ENCODE measurements at places on chromosomes 7 and 10. TPM values are rescaled to one million over a fixed set of nuclear protein-coding genes. Genes with fewer than 3 reads are reported as not detected.

- no peak for DNase-seq
Observed at GRCh38 chr7:50306494-50307367, 2.2 kb downstream of the IKZF1 start.

DNA sequence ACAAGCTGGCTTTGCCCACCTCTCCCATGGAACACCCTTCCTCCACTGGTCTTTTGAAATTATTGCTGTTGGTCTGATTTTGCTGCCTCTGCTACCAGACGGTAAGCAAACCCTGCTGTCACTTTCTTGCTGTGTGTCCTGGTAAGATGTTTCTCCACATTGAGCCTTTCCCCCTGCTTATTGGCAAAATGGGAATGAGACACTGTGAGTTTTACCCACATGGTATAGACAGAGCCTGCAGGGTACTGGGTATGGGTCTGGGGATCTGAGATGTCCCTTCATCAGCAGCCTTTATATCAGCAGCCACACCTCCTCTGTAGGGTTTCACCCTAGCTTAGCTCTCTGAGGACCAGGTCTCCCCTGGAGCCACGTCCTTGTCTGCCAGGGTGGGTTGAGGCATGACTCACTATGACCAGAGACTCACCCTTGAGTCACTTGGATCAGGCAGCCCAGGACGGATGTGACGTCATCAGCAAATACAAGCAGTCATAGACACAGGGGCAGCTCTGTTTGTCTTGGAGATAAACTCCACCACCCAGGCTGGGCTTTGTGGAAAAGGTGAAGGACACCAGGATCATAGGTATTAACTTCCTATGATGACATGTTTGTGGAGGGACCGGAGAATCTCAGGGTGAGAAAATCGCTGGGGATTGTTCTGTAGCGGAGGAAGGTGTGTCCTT is 17.9 kb upstream of the BAIAP2L1 start:
- DNase-seq, result no peak

DNA sequence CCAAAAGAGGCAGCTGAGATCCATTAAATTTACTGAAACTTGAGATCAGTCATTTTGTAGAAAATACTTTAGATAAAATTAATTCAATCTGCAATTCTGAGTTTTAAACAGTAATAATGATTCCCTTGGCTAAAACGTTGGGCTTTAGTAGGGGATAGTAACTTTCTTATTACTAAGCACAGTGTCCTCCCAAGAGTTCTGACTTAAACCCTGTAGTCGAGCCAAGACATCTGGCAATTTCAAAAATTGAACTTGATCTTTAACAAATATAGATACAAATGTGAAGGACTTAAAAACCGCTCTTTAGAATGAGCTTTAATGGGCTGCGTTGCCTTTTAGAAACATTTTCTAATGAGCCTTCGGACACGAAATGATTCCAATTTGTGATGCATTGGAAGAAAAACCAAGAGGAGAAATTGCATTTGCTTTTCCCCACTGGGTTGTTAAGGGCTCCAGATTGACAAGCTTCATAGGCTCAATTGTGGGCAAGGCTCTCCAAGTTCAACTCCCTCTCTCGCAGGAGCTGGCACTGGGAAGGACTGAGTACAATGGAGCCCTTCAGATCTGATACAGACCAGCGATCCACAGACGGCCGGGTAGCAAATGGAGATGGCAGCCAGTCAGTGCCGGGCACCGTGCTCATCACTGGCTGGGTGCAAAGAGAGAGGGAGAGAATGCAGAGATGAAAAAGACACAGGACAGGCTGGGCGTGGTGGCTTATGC is 921.3 kb upstream of the AUTS2 start:
- DNase-seq, result no peak

DNA sequence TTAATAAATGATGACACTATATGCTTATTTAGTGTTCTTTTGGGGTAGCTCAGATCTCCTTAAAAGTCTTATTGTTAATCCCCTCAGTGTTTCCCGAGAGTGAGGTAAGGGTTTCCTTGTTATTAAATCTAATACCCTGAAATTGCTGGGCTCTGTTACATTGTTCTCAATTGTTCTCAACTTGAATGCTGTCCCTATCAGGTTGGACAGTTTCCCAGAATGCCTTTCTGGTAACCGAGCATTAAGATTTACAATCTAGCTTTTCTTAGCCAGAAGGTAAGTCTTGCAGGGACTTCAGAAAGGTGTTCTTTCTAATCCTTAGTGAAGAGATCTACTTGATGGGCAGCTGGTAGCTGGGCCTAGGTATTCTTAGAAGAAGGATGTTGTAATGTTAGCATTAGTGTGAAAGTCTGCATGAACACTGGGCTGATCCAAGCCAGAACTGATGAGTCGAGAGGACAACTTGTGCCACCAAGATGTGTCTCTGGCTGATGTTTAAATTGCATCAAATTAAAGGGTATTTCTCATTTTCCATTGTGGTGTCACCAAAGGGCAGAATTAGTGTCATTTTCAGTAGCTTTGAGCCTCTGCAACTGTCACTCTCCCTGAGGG is 89.9 kb downstream of the SND1 start:
- no peak for DNase-seq

GRCh38 chr10:86361156-86362128 is 5.2 kb downstream of the GRID1 start:
- peak; percentile 14 for DNase-seq

GRCh38 chr10:97729014-97729413 is 7.9 kb upstream of the ZFYVE27 start:
- DNase-seq, result no peak

GRCh38 chr10:16814012-16814411 is 3.2 kb downstream of the RSU1 start:
- DNase-seq, result no peak

DNA sequence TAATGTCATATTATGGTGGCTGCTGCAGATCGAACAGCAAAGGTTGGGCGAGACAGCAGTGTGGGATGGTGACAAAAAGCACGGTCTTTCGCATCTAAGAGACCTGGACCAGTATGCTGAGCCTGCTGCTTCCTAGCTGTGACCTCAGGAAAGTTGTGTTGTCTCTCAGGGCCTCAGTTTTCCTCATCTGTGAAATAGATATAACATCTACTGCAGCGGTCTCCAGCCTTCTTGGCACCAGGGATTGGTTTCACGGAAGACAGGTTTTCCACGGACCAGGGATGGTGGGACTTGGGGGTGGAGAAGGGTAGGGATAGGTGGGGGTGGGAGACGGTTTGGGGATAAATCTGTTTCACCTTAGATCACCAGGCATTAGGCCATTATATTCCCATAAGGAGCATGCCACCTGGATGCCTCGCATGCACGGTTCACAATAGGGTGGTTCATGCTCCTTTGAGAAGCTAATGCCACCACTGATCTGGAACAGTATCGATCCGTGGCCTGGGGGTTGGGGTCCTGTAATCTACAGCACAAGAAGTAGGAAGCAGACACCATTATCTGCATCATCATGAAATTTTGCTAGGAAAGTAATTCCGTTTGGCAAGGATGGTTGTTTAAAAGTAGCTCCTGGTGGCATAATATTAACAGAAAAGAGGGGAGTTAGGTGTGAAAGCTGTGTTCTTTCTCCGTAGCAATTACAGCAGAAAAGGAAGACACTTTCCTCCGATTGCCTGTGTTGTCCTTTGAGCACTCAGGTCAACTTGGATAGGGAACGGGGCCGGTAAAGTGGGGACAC is 10.8 kb downstream of the KLF6 start:
- no peak for DNase-seq

DNA sequence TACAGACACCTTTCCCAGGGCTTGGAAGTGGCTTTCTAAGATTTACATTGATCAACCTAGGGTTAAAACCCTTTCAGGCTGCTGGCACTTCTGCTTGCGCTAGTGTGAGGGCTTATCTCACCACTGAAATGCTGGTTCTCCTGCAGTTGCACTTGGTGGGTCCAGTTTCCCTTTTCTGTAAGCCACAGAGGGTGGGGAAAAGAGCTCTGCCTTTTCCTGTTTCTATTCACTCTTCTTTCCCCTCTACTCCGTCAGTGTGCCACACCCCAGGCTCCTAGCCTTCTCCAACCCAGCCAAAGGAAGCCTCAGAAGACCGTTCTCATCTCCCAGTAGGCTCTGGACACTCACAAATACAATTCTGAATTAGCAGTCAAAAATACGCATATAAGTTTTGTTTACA is 19.0 kb upstream of the CAPZA2 start:
- DNase-seq, result no peak

DNA sequence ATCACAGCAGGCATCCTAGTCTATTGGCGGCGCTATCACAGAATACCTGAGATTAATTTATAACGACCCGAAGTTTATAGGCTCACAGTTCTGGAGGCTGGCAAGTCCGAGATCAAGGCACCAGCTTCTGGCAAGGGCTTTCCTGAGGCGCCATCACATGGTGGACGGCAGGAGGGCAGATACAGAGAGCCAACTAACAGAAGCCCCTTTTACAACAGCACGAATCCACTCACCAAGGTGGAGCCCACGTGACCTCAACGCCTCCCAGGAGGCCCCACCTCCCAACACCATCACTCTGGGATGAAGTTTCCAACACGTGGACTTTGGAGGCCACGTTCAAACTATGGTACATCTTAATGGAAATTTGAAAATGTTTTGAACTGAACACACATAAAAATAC is 255.3 kb downstream of the ELFN1 start:
- no peak for DNase-seq

GRCh38 chr10:48197236-48197899 is 77.1 kb downstream of the FRMPD2 start:
- no peak for DNase-seq

DNA sequence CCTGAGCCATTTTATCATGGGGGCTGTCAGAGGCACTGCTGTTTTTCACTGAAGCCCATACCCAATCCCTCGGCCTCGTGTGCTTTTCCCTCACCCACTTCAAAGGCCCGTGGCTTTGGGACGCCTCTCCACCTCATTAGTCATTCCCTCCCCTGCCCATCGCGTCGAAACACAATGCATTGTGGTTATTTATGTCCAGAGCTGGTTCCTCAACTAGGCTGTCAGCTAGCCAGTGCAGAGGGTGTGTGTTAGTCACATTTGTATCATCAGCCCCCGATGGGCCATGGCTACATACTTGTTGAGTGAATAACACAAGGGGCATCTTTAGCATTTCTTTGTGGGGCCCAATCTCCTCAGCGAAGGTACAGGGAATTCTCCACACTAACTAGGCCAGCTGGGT is 3.8 kb upstream of the CRCP start:
- DNase-seq, result no peak

- DNase-seq, result no peak
Observed at GRCh38 chr7:150992833-150993302, 2.1 kb downstream of the NOS3 start.

DNA sequence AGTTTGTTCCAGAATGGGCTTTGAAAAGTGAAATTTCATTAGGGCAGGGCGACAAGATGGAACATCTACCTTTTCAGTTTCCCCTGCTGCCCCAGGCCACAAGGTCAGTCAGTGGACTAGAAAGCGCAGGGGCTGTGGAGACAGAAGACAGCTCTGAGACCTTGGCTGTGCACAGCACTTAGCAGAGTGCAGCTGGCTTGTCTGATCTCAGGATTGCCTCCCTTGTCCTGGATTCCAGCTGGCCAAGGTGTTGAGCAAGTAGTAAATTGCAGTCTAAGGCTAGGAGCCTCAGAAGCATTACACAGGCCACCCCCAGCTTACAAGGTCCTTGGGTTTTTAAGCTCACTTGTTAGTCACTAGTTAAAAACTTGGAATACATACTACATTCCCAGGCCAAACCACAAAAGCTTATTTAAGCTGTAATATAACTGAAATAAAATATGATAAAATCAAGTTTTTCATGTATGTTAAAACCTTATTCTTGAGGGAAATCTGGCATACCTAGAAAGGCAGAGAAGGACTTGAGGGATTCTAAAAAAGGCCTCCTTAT is 67.3 kb upstream of the NPY start:
- no peak for DNase-seq

DNA sequence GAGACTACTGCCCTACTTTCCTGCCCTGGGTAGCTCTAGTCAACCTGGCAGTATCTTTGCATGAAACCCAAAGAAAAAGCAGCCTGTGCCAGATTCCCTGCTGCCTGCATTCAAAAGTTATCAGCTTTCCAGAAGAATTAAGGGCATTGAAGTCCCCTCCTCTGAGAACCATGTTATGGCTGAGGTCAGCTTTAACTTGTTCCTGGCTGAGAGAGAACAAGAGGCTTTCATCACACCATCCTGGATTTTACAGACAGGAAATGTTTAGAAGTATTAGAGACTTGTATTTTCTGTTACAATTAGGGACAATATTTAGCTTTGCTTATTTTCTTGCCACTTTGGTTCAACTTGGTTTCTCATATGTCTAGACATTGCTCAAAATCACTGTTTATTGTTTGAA is 238.8 kb downstream of the ARL4A start:
- DNase-seq, result no peak

Gene KIAA1217
- 23.8 TPM for total RNA-seq

Gene PNLIP
- total RNA-seq, result not detected

Data from omental fat pad (tissue), 4 donors.